CD8-positive, alpha-beta memory T cell (primary cell): ENCODE measurements at places on chromosomes 7 and 10. TPM values are rescaled to one million over a fixed set of nuclear protein-coding genes. Genes with fewer than 3 reads are reported as not detected.

- H3K4me3 ChIP-seq: no peak overlapping the region
- H3K36me3 ChIP-seq: no peaks in the 10 kb centered on the region
- DNase-seq: no peak
- no peak overlapping the region for H3K27ac ChIP-seq
- H3K27me3 ChIP-seq: no peaks in the 10 kb centered on the region
Measured at GRCh38 chr7:84271543-84271942, 77.0 kb upstream of the SEMA3A start.

GRCh38 chr10:26755443-26755903 lies 58.0 kb downstream of the PDSS1 start:
- no peak overlapping the region for H3K4me3 ChIP-seq
- no peak overlapping the region for H3K27ac ChIP-seq
- no peak for DNase-seq

- DNase-seq: no peak
- H3K36me3 ChIP-seq: no peaks in the 10 kb centered on the region
- no peak overlapping the region for H3K27ac ChIP-seq
- no peak overlapping the region for H3K4me3 ChIP-seq
- H3K27me3 ChIP-seq: no peaks in the 10 kb centered on the region
Measured at GRCh38 chr10:11024596-11024995, 6.9 kb downstream of the CELF2 start.

DNA sequence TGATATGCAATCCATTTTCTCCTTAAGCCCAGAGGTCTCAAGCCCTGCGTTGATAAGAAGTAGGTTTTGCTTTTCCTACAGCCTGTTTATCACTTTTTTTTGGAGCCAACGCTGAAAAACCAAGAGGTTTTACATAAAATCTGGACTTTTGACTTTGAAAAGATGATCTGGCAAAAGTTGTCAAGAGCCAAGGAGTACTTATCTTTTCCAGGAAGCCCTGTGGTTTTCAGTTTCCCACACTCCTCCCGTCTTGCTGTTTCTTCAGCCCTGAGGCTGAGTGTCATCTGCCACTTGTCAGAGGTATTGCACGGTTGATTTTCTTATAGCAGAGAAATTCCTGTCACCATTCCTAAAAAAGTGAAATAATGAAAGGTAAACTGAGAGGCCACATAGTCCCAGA lies 108.7 kb downstream of the TYW1 start:
- no peaks in the 10 kb centered on the region for H3K4me1 ChIP-seq
- H3K4me3 ChIP-seq: no peak overlapping the region
- H3K27ac ChIP-seq: no peak overlapping the region
- H3K27me3 ChIP-seq: no peaks in the 10 kb centered on the region
- H3K36me3 ChIP-seq: no peaks in the 10 kb centered on the region

DNA sequence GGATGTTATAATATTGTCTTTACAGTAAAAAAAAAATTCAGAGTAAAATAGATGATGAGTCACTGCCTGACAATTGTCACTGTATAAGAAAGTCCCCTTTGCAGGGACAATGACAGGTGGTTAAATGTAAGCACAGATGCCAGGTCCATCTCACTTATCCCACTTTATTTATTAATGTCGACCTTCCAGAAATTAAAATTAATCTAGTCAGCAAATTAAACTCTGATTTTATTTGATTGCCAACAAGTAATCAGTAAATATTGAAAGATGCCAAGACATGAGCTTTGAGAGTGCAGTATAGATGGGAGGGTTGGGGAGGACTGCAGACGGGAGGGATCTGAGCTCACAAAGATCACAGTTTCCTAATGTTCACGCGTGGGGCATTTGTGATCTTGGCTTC lies 50.9 kb downstream of the CPXM2 start:
- H3K27me3 ChIP-seq: no peaks in the 10 kb centered on the region
- DNase-seq: no peak
- no peak overlapping the region for H3K27ac ChIP-seq
- no peaks in the 10 kb centered on the region for H3K36me3 ChIP-seq
- no peaks in the 10 kb centered on the region for H3K4me1 ChIP-seq
- H3K4me3 ChIP-seq: no peak overlapping the region

- DNase-seq: no peak
- no peak overlapping the region for H3K4me3 ChIP-seq
- H3K27me3 ChIP-seq: no peaks in the 10 kb centered on the region
- no peak overlapping the region for H3K27ac ChIP-seq
Measured at GRCh38 chr10:128029731-128030369, 96.4 kb downstream of the MKI67 start.

DNA sequence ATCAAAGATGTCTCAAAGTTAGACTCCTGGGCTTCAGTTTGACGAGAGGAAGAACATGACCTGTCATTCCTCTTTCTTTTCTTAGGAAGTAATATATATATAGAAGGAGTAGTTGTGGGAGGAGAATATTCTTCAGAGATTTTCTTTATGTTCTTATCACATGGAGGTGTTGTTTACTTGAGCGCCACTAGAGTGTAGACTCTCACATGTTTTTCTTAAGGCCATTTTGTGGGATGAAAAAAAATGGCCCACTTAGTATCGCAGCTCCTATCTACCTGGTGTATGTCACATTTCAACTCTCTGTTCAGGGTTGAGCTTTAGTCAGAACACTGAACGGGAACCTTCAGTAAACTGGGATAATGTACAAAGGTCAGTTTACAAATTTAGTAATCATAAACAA lies 645.2 kb downstream of the PHTF2 start:
- no peak for DNase-seq
- no peaks in the 10 kb centered on the region for H3K36me3 ChIP-seq
- H3K4me3 ChIP-seq: no peak overlapping the region
- no peaks in the 10 kb centered on the region for H3K4me1 ChIP-seq
- H3K27me3 ChIP-seq: no peaks in the 10 kb centered on the region

GRCh38 chr10:116005301-116005700 lies 267.7 kb downstream of the GFRA1 start:
- H3K27me3 ChIP-seq: no peaks in the 10 kb centered on the region
- no peaks in the 10 kb centered on the region for H3K36me3 ChIP-seq
- H3K4me1 ChIP-seq: no peaks in the 10 kb centered on the region
- DNase-seq: no peak
- no peak overlapping the region for H3K4me3 ChIP-seq
- no peak overlapping the region for H3K27ac ChIP-seq

GRCh38 chr7:51268859-51269258 lies 47.8 kb downstream of the COBL start:
- H3K27ac ChIP-seq: no peak overlapping the region
- H3K4me3 ChIP-seq: no peak overlapping the region
- no peaks in the 10 kb centered on the region for H3K36me3 ChIP-seq
- no peaks in the 10 kb centered on the region for H3K27me3 ChIP-seq
- DNase-seq: no peak
- H3K4me1 ChIP-seq: no peaks in the 10 kb centered on the region

DNA sequence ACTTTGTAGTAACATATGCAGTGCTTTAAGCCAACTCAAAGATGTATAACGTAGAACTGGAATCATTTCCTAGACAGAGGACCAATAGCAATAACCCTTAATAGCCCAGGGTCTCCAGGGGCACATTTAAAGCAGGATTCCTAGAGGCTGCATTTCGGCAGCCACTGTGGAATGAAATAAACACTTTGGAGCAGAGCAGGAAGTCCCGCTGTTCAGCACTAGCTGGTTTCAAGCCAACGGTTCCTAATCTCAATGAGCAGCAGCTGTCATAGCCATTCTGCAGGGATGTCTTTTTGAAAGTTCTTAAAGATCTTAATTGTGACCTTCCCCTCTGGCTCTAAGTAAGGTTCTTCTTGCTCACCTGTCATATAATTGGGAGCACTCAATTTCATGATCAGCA lies 18.4 kb upstream of the MACROH2A2 start:
- H3K36me3 ChIP-seq: no peaks in the 10 kb centered on the region
- H3K4me1 ChIP-seq: no peaks in the 10 kb centered on the region
- no peaks in the 10 kb centered on the region for H3K27me3 ChIP-seq
- H3K4me3 ChIP-seq: no peak overlapping the region

DNA sequence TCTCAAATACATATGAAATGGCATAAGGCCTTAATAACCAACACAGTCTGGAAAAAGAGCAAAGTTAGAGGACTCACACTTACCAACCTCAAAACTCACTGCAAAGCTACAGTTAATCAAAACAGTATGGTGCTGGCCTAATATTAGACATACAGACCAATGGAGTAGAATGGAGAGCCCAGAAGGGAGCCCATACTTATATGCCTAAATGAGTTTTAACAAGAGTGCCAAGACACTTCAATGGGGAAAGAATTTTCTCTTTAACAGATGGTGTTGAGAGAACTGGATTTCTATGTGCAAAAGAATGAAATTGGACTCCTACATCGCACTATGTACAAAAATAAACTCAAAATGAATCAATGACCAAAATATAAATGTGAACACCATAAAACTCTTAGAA lies 522.6 kb downstream of the AUTS2 start:
- no peaks in the 10 kb centered on the region for H3K4me1 ChIP-seq
- no peaks in the 10 kb centered on the region for H3K36me3 ChIP-seq
- no peak overlapping the region for H3K4me3 ChIP-seq
- no peak overlapping the region for H3K27ac ChIP-seq

GRCh38 chr7:30331338-30331737 lies 46.9 kb downstream of the ZNRF2 start:
- H3K36me3 ChIP-seq: no peaks in the 10 kb centered on the region
- peaks cover 36% of the 10 kb centered on the region for H3K4me1 ChIP-seq
- DNase-seq: no peak
- H3K27ac ChIP-seq: no peak overlapping the region
- H3K4me3 ChIP-seq: no peak overlapping the region
- no peaks in the 10 kb centered on the region for H3K27me3 ChIP-seq

DNA sequence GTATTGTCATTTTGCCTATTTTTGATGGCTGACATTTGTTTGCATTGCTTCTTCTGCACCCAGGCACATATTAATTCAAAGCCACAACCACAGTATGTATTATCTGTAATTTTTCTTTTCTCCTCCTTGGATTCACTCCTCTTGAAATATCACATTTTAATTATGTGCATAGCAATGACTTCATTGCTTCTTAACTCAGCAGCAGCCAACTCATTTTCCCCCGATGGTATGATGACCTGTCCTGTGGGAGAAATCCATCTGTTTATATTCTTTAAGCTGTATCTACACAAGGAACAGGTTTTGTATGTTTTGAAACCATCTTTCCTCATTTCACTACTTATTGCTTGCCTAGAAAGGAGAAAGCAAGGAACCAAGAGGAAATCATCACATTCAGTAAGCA lies 588.8 kb downstream of the INHBA start:
- no peaks in the 10 kb centered on the region for H3K36me3 ChIP-seq
- no peaks in the 10 kb centered on the region for H3K27me3 ChIP-seq

- DNase-seq: no peak
- peaks cover 7% of the 10 kb centered on the region for H3K4me1 ChIP-seq
- no peaks in the 10 kb centered on the region for H3K36me3 ChIP-seq
- H3K27ac ChIP-seq: no peak overlapping the region
Measured at GRCh38 chr7:129644634-129645230, 33.2 kb downstream of the NRF1 start.

GRCh38 chr10:29980084-29980483 lies 79.3 kb downstream of the JCAD start:
- H3K36me3 ChIP-seq: no peaks in the 10 kb centered on the region
- no peak overlapping the region for H3K4me3 ChIP-seq
- no peak overlapping the region for H3K27ac ChIP-seq
- H3K27me3 ChIP-seq: no peaks in the 10 kb centered on the region

DNA sequence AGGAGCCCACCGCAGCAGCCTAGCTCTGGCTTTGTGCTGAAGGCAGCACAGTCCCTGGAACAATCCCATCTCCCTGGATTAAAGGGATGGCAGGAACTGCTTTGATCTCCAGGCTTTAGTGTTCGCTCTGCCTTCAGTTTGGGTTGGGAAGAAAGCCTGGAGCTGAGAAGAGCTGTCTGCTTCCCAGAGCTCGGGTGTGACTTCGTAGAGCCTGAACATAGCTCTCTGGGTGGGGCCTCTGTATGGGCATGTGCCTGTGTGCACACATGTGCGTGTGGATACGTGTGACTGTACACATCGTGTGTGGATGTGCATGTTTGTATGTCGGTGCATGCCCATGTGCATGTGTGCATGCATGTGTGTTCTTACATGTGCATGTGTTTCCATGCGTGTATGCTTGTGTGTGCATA lies 8.7 kb downstream of the ADCY1 start:
- H3K27me3 ChIP-seq: no peaks in the 10 kb centered on the region
- H3K4me3 ChIP-seq: no peak overlapping the region

- H3K36me3 ChIP-seq: no peaks in the 10 kb centered on the region
- H3K4me3 ChIP-seq: no peak overlapping the region
- H3K4me1 ChIP-seq: no peaks in the 10 kb centered on the region
Measured at GRCh38 chr10:19968745-19969144, 152.5 kb downstream of the PLXDC2 start.

DNA sequence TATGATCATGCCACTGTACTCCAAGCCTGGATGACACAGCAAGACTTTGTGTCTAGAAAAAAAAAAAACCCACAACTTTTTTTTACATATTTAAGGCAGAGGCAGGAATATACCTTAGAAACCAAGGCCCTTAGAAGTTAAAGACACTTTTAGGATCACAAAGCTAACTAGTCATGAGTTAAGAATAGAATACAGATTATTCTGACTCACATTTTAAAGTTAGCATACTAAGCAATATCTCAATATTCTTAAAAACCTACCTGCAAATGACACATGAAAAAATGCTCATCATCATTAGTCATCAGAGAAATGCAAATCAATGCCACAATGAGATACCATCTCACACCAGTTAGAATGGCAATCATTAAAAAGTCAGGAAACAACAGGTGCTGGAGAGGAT lies 177.7 kb downstream of the CHCHD3 start:
- H3K36me3 ChIP-seq: peaks cover 5% of the 10 kb centered on the region
- H3K27me3 ChIP-seq: no peaks in the 10 kb centered on the region
- no peak overlapping the region for H3K27ac ChIP-seq
- H3K4me1 ChIP-seq: no peaks in the 10 kb centered on the region
- H3K4me3 ChIP-seq: no peak overlapping the region

DNA sequence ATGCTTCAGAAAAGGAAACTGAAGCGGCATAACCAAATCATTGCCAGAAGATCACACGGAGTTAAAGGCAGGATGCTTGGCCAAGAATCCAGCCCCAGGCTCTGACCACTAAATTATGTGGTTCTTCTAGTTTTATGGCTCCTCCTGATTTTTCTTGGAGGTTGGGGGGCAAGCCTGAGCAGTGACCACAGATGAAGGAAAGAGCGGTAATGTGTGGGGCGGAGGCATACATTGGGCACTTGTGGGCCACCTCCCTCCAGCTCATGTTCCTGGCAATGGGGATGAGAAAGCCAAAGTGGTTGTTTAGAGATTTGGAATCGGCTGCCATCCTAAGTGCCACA lies 3.2 kb downstream of the TRPV6 start:
- H3K4me3 ChIP-seq: no peak overlapping the region
- H3K4me1 ChIP-seq: no peaks in the 10 kb centered on the region
- H3K27me3 ChIP-seq: no peaks in the 10 kb centered on the region
- DNase-seq: no peak

LFNG gene
- 30.8 TPM for total RNA-seq

PLPP4 gene
- not detected for total RNA-seq

OR6B1 gene
- total RNA-seq: not detected

LHPP gene
- total RNA-seq: 5.2 TPM
